ENCODE measurements at places on chromosomes 5 and 9.

DNA sequence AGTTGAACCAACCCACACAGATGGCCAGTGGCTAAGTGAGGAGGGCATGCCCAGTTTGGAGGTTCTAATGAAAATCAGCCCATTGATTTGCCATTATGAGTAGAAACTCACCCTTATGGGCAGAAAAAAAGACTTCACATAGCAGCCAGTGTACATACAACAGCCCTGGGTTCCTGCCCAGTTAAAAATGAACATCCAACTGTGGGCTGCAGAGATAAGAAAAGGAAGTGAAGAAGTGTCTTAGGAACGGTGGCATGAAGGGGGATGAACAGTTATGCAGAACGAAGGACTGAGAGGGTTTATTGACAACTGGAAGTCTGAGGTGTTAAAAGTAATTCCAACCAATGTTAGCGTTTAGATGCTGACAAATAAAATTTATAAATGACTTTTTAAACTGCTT, 118.4 kb downstream of the MARCHF3 start:
- DNase-seq, result no peak

DNA sequence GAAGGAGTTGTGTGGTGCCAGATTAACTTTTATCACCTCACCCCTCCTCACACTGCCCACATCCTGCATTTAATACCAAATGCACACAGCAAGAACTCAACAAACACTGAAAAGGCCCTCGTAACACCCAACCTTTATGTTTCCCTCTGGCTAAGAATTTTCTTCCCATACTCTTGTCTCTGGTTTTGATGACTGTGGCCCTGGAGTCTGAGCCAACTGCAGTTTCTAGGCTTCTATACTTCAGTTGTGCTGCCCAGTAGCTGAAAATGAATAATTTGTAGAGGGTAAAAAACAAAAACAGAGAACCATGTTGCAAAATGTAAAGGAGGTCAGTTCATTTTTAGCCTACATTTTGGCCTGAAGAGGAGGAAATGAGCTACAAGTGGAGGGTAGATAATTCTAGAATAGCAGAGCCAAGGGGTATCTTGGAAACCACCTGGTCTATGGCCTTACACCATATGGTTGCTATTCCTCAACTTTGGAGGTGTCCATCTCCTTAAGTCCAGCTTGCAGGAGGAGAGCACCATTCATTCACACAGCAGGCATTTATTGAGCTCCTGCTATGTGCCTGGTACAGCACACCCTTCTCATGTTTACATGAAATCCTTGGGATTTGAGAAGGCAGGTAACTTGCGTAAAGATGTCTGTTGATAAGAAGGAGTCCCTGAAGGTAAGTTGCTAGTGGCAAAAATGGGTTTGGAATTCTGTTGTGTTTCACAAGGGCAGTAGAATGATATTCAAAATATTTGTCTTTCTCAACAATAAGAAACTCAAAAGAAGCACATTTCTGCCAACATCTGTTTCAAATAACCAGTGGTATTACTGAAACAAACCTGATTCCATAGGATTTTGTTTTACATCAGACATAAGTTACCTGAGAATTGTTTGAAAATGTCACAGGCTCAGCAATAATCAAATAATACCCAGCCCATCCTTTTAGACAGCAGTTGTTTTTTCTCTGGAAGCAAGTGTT, 83.8 kb upstream of the TNFAIP8 start:
- no peak for DNase-seq

DNA sequence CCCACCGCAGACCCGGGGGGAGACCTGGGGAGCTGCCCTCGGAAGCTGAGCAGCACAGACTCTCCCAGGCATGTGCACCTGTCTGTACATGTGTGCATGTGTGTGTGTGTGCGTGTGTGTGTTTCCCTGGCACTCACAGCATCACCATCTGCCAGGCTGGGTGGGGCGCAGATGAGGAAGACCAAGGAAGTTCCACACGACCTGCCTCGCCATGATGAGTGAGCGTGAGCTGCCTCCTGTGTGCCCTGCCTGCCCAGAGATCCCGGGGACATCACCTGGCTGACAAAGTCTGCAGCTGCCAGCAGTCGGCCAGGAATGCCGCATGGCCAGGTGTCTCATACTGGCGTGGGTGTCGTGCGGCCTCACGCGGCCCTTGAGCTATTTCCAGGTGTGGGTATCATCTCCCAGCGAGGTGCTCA, 4.0 kb upstream of the GPSM1 start:
- no peak for DNase-seq

GRCh38 chr9:130698514-130698913, 4.9 kb downstream of the EXOSC2 start:
- DNase-seq, result no peak

- no peak for DNase-seq
Measured at GRCh38 chr5:44051591-44051990, 337.6 kb downstream of the FGF10 start.

DNA sequence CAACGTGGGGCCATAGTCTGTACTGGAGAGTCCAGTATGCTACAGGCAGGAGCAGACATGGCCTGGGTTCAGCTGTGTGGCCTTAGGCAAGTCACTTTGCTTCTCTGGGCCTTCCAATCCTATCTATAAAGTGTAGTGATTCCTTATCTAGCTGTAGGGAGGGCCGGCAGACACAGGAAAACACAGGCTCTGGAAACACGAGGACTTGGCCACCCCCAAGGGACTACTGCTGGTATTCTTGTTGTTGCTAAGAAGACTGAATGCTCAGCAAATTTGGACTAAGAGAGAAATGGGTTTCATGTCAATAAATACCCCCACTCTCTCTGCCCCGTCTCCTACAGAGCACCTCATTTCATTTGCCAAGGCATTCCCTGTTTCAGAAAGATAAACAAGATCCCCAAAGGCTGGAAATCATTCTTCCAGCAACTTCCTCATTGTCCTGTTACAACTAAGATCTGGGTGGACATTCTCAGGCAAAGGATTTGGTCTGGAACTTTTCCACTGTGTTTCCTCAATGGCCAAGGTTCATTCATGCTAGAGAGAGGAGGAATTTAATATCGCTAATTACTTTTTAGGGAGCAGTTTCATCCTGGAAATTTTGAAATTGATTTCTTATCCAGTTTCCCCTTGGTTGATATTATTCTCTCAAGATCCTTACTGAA, 105.8 kb downstream of the GABBR2 start:
- no peak for DNase-seq

DNA sequence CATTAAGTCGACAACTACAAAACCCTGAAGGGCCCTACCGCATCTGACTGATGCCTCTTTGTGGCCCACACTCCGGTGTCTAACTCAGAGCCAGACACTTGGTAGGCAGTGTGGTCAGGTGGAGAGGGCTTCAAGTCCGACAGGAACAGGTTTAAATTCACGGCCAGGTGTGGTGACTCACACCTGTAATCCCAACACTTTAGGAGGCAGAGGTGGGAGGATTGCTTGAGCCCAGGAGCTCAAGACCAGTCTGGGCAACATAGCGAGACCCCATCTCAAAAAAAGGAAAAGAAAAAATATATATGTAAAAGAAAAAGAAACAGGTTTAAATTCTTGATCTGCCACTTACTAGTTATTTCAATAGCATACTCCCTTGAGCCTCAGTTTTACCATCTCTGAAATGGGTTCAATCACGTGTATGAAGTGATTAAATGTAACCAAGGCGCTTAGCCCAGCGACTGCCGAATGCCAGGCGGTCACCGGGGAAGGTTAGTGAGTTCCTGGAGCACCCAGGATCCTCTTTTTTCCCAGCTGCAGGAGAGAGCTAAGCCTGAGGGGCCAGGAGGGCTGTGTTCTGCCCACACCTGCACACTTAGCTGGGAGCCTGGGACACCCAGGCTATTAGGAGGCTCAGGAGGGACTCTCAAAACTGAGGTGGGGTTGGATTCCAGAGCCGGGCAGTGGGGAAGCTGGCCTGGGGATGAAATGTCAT, 943 bp downstream of the CLTB start:
- DNase-seq, result no peak

DNA sequence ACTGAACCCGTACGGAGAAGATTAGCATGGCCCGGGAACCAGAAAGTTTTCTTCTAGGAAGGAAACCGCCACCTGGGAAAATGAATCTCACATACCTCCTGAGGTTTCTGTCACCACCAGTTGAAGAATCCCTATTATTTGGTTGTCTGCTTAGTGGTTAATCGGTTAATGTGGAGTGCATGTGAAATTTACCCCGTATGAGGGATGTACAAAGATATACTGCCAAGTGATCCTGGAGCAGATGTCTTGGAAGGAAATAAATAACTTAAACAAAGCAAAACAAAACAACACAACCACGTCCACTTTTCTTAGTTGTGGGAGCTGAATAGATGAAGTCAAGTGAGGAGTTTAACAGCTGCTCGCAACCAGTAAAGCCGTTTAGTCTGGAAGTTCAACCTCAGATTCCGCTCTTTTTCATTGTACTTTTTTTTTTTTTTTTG, 3.8 kb downstream of the DMRT2 start:
- no peak for DNase-seq

GRCh38 chr9:136399176-136400037, 563 bp downstream of the SNAPC4 start:
- DNase-seq, result peak; percentile 52

DNA sequence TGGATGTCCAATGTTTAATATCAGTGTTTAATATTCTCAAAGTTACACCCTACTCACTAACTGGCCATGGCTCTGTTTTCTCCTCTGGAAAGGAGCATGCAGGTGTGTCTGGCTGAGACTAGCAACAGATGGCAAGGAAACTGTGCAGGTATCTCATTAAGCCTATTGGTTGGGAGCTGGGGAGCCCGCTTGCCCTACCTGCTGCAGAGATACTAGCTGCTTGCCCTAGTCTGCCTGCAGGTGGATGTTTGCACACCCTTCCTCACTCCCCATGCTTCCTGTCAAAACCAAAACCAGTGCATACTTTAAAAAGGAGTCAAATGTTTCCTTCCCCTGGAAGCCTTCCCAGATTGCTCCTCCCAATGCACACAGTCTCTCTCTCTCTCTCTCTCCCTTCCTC, 228.3 kb upstream of the RASEF start:
- no peak for DNase-seq

GRCh38 chr9:91178281-91179236, 183.2 kb downstream of the AUH start:
- peak; percentile 58 for DNase-seq

DNA sequence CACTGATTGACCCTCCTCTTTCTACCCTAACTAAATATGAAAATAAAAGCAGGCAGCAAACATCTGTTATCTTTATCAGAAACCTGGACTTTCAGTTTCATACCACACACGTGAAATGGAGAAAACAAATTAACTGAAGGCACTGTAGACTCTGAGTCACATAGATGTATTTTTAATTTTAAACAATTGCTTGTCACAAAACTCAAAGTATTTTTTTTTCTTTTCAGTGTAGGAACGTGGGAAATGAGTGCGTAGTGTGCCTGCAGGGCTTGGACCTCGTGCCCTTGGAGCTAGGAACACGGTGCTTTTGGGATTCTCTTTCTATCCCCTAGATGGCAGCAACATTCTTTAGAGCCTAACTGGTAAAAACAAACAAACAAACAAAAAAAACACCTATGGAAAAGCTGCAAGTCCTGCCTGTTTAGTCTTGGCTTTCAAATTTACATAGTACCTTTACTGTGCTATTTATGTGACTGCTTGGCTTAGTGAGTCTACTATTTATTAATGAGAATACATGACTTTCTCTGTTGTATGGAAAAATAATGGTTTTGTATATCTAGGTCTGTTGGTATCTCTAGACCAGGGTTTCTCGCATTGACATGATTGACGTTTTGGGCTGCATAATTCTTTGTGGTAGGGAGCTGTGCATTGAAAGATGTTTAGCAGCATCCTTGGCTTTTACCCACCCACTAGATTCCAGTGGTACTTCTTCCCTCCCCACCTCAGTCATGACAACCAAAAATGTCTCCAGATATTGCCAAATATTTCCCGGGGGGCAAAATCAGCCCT, 16.8 kb upstream of the ACTBL2 start:
- no peak for DNase-seq

DNA sequence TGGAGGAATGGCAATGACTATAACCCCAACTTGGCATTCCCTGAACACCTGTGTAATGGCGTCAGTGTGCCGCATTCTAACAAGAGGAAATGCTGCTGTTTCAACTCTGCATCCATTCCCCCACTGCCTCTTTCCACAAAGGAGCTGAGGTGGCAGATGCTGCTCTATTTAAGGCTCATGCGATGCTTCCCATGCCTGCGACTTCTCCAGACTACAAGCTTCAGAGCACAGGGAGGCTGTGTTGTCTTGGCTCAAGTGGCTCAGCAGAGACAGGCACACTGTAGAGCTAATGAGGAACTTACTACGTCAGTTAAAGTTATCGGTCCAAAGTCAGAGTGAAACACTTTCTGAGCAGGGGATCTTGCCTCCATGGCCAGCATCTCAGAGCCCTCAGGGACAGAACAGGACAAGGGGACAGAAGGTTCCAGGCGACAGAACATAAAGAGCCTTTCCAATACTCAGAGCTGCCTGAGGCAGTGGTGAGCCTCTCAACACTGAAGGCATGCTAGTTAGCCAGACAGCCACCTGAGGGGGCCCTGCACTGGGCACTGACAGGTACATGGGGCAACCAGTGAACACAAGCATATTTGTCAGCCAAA, 21.8 kb downstream of the TNIP1 start:
- no peak for DNase-seq

GRCh38 chr5:143359869-143360268, 43.6 kb downstream of the NR3C1 start:
- no peak for DNase-seq

GRCh38 chr5:91397791-91398190, 14.7 kb upstream of the ARRDC3 start:
- DNase-seq, result no peak

GRCh38 chr9:114677418-114677817, 4.6 kb downstream of the TEX48 start:
- DNase-seq, result no peak

- no peak for DNase-seq
Measured at GRCh38 chr5:14395411-14395810, 186.2 kb upstream of the OTULINL start.

- peak; percentile 66 for DNase-seq
Measured at GRCh38 chr9:127835991-127836516, 18.4 kb downstream of the ENG start.

GRCh38 chr9:74887041-74887980, at the start of gene TRPM6:
Gene TRPM6, minus strand, starts transcription at chr9:74887921. Its CDS starts 65 bp downstream, at chr9:74887856.
- peak; percentile 65 for DNase-seq

DNA sequence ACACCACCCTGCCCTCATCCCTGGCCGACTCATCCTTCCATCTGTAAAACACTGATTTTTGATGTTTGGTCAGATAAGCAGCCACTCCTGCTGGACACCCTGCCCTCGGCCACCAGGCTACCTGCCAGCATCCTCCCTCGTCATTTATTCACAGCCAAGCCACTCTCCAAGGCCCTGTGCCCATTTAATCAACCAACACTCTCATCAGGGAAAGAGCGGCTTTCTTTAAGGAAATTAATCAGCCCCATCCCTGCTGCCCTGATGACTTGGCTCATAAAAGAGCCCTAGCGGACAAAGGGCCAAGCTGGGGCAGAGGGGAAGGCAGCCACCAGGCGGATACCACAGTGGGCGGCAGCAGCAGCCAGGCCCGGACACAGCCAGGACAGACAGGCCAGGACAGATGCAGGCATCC, 52.4 kb downstream of the GOLM1 start:
- no peak for DNase-seq

GRCh38 chr9:1871626-1872419, 143.3 kb upstream of the SMARCA2 start:
- DNase-seq, result no peak

Data from stimulated activated CD8-positive, alpha-beta memory T cell treated with anti-CD3 and anti-CD28 coated beads, Interleukin-4, amount 100 ng/mL, for 48 hours (primary cell).